ENCODE measurements at places on chromosomes 12 and 14.

GRCh38 chr14:56026506-56026905 lies 91.7 kb upstream of the PELI2 start:
- no peak for DNase-seq

DNA sequence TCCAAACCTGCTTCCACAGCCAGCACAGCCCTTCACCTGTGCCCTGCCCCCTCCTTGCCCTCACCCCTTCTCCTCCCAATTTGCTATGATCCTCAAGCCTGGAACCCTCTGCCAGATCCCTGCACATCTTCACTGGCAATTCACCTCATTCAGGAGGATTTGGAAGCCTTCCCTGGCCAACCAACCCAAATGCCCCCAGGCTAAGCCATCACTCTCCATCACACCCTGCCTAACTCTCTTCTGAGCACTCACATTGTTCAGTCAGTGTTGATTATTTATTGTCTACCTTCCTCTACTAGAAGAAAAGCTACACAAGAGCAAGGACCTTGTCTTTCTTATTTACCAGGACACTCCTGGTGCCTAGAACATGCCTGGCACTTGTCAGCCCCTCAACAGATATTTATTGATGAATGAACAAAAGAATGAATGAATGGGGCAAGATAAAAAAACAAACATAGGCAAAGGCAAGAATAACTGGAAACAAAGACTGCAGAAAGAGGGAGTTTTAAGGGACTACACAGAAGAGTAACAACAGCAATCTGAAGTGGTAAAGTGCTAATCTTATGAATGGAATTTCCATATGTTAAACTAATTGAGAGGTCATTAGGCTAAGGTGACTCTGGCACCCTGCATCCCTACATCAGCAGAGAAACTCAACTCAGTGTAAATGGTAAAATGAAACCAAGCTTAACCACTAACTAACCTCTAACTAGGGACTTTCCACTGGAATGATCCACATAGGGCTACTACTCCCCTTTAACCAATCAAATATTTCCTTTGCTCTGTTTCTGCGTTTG lies 33.4 kb downstream of the TMTC1 start:
- DNase-seq: no peak

DNA sequence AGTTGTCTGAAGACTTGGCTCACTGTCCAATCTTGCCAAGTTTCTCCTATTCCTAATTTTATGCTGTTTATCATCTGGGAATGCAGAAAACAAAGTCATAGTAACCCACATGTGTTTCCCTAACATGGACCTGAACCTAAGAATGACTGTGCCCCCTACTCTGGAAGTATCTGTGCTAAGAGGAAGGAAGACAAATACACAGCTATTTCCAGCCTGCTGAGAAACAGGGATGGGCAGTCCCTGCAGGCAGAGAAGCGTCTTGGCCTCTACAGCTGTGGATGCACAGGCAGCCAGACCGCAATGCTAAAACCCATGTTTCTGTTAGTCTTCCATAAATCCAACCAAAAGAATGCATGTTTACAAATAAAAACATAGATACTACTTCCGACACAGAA lies 56.2 kb downstream of the DUSP16 start:
- DNase-seq: peak; percentile 37

- DNase-seq: peak; percentile 71
Observed at GRCh38 chr14:50944647-50945413, 547 bp upstream of the PYGL start.

DNA sequence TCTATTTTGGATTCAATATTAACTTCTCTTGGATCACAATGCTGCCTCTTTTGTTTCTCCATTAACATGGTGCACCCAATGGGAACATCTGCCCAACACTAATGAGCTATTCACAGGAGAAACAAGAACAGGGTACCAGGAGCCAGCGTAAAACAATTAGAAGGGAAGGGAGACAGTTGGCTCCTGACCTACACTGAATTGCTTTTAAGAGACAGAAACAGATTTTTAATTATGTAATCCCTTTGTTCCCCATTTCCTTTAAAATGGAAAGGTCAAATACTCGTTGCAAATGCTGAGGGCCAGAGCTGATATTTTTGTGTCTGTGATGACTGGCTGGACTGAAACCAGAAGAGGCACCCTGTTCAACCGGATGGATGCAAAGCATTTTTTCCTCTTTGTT lies 108.3 kb downstream of the SEC23A start:
- DNase-seq: no peak

GRCh38 chr14:100328495-100329163 lies 5.5 kb downstream of the SLC25A47 start:
- no peak for DNase-seq

DNA sequence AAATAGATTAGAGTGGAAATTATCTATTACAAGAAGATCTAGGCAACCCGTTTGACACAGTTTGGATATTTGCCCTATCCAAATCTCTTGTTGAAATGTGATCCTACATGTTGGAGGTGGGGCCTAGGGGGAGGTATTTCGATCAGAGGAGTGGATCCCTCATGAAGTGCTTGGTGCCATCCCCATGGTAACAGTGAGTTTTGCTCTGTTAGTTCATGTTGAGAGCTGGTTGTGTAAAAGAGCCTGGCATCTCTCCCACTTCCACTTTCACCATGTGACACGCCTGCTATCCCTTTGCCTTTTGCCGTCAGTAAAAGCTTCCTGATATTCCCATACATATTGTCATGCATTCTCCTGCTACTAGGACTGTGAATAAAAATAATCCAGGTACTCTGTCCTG lies 66.4 kb upstream of the FLRT2 start:
- DNase-seq: no peak

- DNase-seq: no peak
Observed at GRCh38 chr14:96053600-96054381, 14.6 kb downstream of the C14orf132 start.

GRCh38 chr12:114241973-114242434 lies 163.9 kb downstream of the TBX5 start:
- no peak for DNase-seq

DNA sequence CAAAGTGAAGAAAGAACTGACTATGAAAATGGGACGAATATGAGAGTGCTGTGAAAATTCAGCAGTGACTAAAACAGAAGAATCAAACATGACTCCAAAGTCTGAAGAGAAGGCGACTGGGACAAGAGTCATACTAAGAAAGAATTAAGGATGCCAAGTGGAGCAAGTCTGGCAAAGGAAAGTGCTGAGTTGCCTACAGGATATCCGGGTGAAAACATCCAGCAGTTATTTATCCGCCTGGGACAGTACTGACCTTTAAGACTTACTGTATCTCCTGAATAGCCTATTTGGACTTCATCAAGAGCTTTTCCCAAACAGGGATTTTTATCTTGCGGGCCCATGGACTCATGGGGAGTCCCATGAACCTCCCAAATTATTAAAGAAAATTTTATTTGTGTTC lies 41.1 kb downstream of the KICS2 start:
- DNase-seq: no peak

- DNase-seq: no peak
Observed at GRCh38 chr12:54273981-54274380, 5.9 kb downstream of the CBX5 start.

DNA sequence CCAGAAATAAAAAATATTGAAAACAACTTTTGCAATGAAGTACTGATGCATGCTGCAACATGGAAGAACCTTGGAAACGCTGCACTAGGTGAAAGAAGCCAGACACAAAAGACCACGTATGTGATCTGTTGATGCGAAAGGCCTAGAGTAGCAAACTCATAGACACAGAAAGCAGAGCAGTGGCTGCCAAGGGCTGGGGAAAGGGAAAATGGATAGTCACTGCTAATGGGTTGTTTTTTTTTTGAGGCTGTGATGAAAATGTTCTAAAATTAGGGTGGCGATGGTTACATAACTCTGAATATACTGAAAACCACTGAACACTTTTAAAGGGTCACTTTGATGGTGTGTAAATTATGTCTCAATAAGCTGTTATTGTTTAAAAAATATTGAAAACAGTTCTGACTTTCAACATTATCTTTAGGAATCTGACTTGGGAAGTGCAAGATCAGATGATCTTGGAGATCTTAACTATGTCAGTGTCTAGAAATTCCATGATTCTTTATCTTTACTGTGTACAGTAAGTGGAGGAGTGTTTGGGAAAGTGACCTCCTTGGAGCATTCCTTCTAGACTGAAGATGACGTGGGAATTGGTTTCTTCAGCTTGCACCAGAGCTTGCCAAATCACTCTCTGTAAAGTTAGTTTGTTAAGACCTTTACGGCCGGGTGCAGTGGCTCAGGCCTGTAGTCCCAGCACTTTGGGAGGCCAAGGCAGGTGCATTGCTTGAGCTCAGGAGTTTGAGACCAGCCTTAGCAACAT lies 12.4 kb downstream of the MLXIP start:
- DNase-seq: no peak

- no peak for DNase-seq
Observed at GRCh38 chr14:48582938-48583337, 907.5 kb upstream of the MDGA2 start.

GRCh38 chr12:4164559-4165558 lies 108.7 kb upstream of the CCND2 start:
- peak; percentile 58 for DNase-seq

GRCh38 chr12:25985316-25986175 lies 27.1 kb downstream of the RASSF8 start:
- no peak for DNase-seq

GRCh38 chr12:88153959-88154358 lies 11.9 kb downstream of the TMTC3 start:
- DNase-seq: no peak

GRCh38 chr14:75216427-75217006 lies 40.1 kb upstream of the TMED10 start:
- DNase-seq: no peak

DNA sequence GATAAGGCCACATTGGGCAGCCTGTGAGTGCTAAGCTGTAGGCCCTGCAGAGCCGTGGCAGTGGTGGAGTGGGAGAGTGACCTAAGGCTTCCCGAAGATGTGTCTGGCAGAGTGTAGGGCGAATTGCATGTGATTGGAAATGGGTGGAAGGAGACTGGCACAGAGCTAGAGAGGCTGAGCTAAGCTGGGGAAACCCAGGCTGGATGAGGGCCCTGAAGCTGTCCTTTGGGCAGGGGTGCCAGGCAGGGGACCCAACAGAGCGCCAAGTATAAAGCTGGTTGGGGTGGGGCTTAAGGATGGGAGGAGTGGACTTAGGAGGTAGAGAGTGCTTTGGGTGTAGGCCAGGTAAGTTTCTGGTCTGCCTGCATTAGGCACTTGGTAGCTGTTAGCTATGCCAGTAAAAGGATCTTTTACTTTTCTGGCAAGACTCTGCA lies 47.9 kb downstream of the WDR20 start:
- DNase-seq: no peak

GRCh38 chr14:68624541-68625220 lies 168.2 kb downstream of the ZFP36L1 start:
- no peak for DNase-seq

GRCh38 chr12:88908345-88908744 lies 328.1 kb upstream of the KITLG start:
- no peak for DNase-seq

- DNase-seq: no peak
Observed at GRCh38 chr14:93276031-93276716, 56.7 kb downstream of the BTBD7 start.

DNA sequence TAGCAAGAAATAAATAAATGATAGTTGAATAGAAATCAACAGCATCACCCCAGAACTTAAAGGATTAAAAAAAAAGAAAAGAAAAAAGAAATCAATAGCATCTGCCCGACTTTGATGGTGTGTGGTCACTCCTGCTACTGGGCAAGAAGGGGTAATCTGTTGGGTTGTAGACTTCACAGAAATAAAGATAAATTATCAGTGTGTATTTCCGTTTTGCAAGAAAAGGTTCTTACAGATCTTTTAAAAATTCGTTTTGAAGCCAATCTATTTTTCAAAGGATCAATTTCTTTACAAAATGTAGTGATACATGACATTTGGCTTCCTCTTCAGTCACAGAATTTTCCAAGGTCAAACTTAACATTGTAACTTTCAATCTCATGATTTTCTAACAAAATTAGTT lies 448.9 kb upstream of the FAR2 start:
- DNase-seq: no peak

Data from left ventricle myocardium superior (tissue), 1 donor.